Sigmoid colon (tissue), 7 donors: ENCODE measurements at places on chromosomes 12 and 14. TPM values are rescaled to one million over a fixed set of nuclear protein-coding genes. Genes with fewer than 3 reads are reported as not detected.

- no peaks in the 10 kb centered on the region for H3K36me3 ChIP-seq
- H3K4me3 ChIP-seq, result no peak overlapping the region
Observed at GRCh38 chr12:51798501-51798900, 50.0 kb downstream of the FIGNL2 start.

DNA sequence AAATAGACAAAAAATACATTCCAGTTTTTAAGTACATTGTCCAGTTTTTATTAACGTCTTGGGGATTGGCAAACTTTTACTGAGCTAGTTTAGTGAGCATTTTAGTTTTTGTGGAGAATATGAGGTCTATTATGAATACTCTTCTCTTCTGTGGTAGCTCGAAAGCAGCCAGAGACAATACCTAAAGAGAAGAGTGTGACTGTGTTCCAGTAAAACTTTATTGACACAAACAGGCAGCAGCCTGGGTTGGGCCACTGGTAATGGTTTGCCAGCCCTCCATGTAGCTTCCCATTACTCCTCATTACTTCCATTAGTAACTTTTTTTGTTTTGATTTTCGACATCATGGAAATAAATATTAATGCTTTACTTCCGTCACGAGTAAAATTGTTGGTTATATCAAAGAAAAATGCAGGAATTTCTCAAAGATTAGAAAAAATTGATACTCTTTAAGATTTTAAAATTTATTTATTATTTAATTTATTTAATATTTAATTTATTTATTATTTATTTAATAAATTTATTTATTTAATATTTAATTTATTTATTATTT lies 19.6 kb downstream of the RMST start:
- no peak overlapping the region for H3K4me3 ChIP-seq
- H3K36me3 ChIP-seq, result no peaks in the 10 kb centered on the region
- no peaks in the 10 kb centered on the region for H3K27me3 ChIP-seq
- H3K4me1 ChIP-seq, result no peaks in the 10 kb centered on the region
- no peak overlapping the region for H3K27ac ChIP-seq

DNA sequence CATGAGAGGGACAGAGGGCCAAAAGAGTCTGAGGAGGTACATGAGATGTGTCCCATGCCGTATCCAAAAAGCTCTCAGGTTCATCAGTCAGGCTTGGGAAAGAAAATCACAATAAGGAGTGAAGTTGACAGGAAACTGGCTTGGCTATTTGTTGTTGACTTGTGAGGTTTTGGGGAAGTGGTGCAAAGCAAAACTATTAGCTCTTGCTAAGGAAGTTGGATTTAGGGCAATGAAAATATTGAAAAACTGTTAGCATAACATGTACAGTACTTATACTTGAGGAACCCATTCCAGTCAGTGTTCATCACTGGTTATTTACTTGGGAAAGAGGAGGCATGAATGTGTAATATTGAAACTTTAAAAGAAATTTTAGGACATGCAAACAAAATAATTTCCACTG lies 145.9 kb downstream of the DUSP6 start:
- DNase-seq, result no peak
- peaks cover 5% of the 10 kb centered on the region for H3K4me1 ChIP-seq
- no peaks in the 10 kb centered on the region for H3K27me3 ChIP-seq
- H3K36me3 ChIP-seq, result no peaks in the 10 kb centered on the region

DNA sequence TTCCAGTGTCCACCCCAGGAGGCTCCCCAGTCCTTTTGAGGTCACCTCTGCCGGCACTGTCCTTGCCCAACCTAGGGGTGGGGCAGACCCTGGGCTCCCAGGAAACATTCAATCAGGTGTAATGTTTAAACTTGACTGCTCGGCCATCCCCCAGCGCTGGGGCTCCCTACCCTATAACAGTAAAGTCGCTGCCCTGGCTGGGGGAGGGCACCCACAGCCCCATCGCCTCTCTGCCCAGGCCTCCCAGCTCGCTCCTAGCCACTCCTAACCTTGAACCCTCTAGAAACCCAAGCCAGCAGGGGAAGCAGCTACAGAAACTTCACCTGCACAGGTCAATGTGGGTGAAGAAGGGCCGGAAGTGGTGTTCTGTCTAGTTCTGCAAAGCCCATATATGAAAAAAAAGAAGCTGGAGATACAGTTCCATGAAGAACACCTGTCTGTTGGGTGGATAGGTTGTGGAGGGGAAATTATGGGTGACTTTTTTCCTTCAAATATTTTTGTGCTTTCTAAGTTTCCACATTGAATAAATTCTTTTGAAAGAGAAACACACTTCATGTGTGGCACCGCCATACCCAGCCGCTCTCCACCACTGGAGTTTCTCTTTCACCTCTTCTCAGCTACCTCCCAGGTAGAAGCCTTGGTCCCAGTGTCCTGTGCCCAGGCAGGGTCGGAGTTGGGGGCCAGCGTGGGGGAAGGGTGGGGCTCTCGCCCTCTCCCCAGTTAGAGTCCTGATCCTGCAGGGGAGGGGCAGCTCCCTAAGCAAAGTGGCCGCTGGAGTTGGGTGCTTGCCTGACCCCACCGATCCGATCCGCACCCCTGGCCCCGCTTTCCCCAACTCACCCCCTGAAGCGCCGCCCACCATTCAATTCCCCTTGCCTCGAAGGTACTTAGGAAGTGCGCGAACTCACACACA lies 1.1 kb downstream of the CLMN start:
- peak overlapping the region; percentile 77 for H3K27ac ChIP-seq
- peak overlapping the region; percentile 52 for H3K4me3 ChIP-seq
- no peaks in the 10 kb centered on the region for H3K36me3 ChIP-seq

DNA sequence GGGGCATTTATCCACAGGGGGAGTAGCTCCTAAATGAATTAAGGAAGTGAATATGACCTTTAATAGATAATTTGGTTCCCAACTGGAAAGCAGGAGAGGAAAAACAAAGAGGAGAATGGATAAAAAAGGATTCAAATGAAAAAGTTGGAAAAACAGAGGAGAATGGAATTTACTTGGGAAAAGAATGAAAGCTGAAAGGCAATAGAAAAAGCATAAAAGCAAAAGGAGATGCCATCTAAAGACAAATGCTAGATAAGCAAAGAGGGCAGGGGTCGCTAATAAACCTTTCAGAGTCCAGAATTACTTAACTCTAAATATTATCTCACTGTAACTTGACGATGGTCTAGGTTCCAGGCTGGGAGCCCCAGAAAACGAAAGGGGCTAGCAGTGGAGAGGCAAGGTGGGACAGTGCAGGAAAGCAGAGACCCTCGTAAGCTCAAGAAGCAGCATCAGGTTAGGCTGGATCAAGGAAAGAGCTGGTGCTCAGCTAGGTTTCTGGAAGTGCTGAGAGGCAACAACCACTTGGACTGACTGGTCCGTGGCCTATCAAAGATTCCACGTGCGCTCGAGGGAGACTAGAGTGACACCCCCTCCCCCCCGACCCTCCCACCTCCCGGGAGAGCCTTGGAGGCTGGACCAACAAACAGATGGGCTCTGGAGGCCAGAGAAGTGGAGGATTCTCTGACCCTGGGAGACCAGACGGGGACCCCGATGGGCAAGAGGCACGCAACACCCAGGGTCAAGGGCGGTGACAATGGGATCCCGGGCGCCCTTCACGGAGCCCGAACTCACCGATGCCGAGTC lies 1.2 kb downstream of the SLC2A13 start:
- DNase-seq, result peak; percentile 74
- no peaks in the 10 kb centered on the region for H3K27me3 ChIP-seq
- no peaks in the 10 kb centered on the region for H3K36me3 ChIP-seq
- peaks cover 28% of the 10 kb centered on the region for H3K4me1 ChIP-seq

ITGB7 gene
- total RNA-seq, result 0.95 TPM

AMDHD1 gene
- 1.2 TPM for total RNA-seq

OTX2 gene
- total RNA-seq, result not detected
